ENCODE measurements at places on chromosomes 12 and 14. TPM values are rescaled to one million over a fixed set of nuclear protein-coding genes. Genes with fewer than 3 reads are reported as not detected.

TPPP2 gene
- polyA plus RNA-seq = not detected

CLEC1B gene
- polyA plus RNA-seq = not detected

SLCO1A2 gene
- not detected for polyA plus RNA-seq

ARHGDIB gene
- polyA plus RNA-seq = 31.7 TPM

- no peak for DNase-seq
Observed at GRCh38 chr14:90853116-90853515, 36.9 kb upstream of the TTC7B start.

GRCh38 chr14:100103250-100104005, 38.2 kb downstream of the EVL start:
- no peak for DNase-seq

- DNase-seq = no peak
Observed at GRCh38 chr14:104359301-104359968, 220.1 kb upstream of the C14orf180 start.

GRCh38 chr14:21537090-21537424, 10.9 kb upstream of the SALL2 start:
- no peak for DNase-seq

Data from BJ (cell line).